Stimulated activated CD4-positive, alpha-beta T cell treated with anti-CD3 and anti-CD28 coated beads, Interleukin-15, amount 100 ng/mL, for 24 hours (primary cell): ENCODE measurements at places on chromosomes 13 and 19.
A peak's percentile ranks its signal among the peaks of the same experiment; 100 is the strongest.

GRCh38 chr19:43524922-43525835, 1.8 kb downstream of the ETHE1 start:
- peak; percentile 47 for DNase-seq

- DNase-seq = no peak
Observed at GRCh38 chr13:91297503-91297902, 50.0 kb upstream of the MIR17HG start.

- DNase-seq = no peak
Observed at GRCh38 chr13:36163809-36164308, 32.7 kb upstream of the DCLK1 start.

DNA sequence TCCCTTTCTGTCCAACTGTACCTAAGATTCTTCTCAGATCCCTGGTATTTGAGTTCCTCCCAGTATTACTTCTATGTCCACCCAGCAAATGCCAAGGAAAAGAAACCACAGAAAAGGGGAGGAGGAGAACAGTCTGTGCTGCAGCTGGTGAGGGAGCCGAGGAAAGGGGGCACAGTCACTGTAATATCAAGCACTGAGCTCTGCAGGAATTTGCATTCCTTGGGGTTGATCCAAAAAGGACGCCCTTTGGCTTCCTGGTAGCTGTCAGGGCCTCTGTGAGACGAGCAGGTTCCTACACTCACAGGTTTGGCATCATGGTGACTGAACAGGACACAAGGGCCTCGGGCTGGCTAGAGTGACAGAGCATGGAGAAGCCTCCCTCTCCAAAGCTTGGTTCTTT, 273.4 kb downstream of the NHLRC3 start:
- DNase-seq = no peak

DNA sequence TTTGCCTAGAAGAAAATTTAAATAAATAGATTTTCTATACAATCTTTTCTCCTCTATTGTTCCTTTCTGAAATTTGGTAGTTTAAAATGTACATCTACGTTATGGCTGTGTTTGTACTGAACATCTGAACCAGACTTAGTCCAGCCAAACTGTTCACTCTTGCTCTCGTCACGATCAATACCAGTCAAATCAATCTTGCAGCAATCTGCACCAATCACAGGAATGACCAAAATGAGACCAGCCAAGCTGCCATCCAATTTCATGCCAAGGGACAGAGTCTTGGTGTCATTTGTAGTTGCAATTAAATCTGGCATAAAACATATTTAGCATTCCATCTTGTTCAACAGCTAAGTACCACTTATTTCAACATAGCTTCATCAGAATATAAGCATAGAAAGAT, 156.6 kb downstream of the IRS2 start:
- DNase-seq = no peak
